Fibroblast of villous mesenchyme (primary cell): ENCODE measurements at places on chromosomes 1 and 21.
A peak's percentile ranks its signal among the peaks of the same experiment; 100 is the strongest.

- DNase-seq = peak; percentile 35
These were observed 29.4 kb upstream of the SSX2IP start for GRCh38 chr1:84719543-84720217.

GRCh38 chr1:30514137-30514654, 209.2 kb downstream of the MATN1 start:
- no peak for DNase-seq

- DNase-seq = no peak
These were observed 477 bp downstream of the SNAP47 start for GRCh38 chr1:227735539-227736285.

- no peak for DNase-seq
These were observed 34.5 kb downstream of the EPHA10 start for GRCh38 chr1:37730376-37730775.

- DNase-seq = no peak
These were observed 3.5 kb downstream of the TNFRSF1B start for GRCh38 chr1:12170263-12170671.

GRCh38 chr21:34107606-34108005, 34.2 kb downstream of the MRPS6 start:
- no peak for DNase-seq

DNA sequence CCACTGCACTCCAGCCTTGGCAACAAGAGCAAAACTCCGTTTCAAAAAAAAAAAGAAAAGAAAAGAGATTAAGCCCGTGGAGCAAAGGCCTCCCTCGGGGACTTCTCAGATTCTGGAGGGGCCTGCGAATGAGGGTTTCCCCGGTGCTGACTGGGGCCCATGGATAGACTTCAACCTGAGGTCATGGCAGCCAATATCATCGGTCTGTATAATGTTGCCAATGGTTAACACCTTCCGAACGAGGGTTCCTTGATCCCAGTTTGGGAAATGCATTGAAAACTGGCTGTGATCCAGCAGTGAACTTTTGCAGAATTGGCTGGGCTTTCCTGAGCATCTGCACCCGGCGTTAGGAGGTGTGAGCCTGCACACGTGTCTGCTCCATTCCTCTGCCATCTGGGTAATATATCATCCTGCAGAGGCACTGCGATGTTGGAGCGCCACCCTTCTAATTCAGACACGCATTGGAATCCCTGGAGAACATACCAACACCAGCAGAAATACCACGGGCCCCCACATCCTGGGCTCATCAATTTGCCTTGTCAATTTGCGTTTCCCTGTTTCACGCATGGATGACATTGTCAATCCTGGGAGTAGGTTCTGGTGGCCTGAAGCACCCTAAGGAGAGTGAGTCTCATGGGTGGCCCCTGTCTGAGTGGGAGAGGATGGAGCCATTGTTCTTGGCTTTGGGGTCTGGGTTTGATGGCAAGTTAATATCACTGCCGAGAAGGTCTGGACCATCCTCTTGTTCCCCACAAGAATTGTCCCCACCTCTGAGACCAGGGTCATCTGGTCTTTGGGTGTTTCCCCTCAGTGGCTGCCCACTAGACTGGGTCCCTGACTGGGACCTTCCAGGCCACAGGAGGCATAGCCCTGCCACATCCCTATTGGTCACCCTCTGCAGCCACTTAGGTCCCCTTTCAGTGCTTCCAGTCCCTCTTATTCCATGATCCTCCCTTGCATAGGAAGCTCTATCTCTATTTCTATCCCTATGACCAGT, 441.0 kb downstream of the PTPRU start:
- no peak for DNase-seq

GRCh38 chr1:21572221-21572620, 63.0 kb downstream of the ALPL start:
- no peak for DNase-seq

- DNase-seq = peak; percentile 68
These were observed 14.3 kb downstream of the NADK start for GRCh38 chr1:1763657-1764621.

- no peak for DNase-seq
These were observed 174.2 kb downstream of the CAMTA1 start for GRCh38 chr1:6959491-6959890.
